Thoracic aorta (tissue), 2 donors: ENCODE measurements at places on chromosomes 3 and 15. TPM values are rescaled to one million over a fixed set of nuclear protein-coding genes. Genes with fewer than 3 reads are reported as not detected.

COL7A1 gene
- 16.4 TPM for total RNA-seq

FBXL22 gene
- 62.1 TPM for total RNA-seq

SUCNR1 gene
- 10.7 TPM for total RNA-seq

RBMS3 gene
- total RNA-seq = 149 TPM

CDC25A gene
- not detected for total RNA-seq

TCTA gene
- 32.4 TPM for total RNA-seq
